ENCODE measurements at places on chromosomes 3 and 15. TPM values are rescaled to one million over a fixed set of nuclear protein-coding genes. Genes with fewer than 3 reads are reported as not detected.

DNA sequence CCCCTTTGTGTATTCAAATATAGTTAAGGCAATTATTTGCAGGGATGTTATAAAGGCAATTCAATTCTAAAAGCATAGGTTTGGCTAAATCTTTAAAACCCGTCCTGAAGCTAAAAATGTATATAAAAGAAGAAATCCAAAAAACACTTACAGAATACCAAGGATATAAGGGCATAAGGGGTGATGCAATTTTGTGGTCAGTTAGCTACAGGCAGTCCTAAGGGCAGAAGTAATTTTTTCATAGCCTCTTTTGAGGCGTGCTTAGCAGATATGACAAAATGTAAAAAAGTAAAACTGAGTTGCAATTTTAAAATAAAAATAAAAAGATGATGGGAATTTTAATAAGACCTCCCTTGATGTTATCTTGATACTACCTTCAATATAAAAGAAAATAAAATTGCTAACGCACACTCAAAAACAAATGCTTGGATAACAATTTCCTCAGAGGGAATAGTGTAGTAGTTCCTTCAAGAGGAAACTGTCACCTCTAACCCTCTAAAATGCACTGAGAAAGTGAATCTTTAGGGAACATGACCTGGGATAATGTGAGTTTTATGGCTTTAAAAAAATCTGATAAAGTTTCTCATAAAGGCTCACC, 104.2 kb downstream of the MYH15 start:
- no peak for DNase-seq

- DNase-seq: no peak
Measured at GRCh38 chr3:44682182-44682896, 30.1 kb upstream of the ZNF502 start.

- no peak for DNase-seq
Measured at GRCh38 chr3:43695443-43695842, 4.7 kb downstream of the ABHD5 start.

- no peak for DNase-seq
Measured at GRCh38 chr3:120168611-120169010, 74.4 kb upstream of the GSK3B start.

GRCh38 chr15:31131853-31132375, 30.4 kb upstream of the TRPM1 start:
- DNase-seq: no peak

DNA sequence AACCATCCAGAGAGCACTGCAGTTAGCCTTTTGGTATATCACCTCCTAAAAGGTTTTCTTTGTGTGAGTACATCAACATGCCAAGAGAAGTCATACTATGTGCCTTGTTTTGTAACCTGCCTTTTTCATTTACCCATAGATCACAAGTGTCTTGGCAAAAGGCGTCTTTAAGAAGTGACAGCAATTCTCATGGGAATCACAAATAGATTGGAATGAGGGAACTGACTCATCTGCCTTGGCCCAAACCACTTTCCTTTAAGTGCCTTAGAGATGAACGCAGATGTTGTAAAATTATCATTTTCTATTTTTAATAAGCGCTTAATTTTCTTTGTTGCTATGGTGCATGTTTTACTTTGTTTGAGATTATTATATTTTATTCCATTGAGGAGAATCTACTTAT, 20.7 kb upstream of the POMGNT2 start:
- no peak for DNase-seq

DNA sequence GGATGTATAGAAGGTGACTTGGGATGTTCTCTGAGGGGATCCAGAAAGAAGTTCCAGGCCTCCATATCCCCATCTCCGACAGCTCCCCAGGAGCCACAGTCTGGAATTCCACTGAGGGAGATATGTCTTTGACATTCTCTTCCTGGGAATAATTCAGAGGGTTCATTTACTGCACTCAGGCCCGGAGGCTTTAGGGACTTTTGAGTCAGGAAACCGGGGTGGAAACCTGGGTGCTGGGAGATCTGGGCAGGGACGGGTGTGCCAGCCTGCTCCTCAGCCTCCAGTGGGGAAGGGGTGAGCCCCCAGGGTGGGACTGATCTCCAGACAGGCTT, 147.7 kb downstream of the SMAD6 start:
- DNase-seq: no peak

- DNase-seq: no peak
Measured at GRCh38 chr3:17356585-17356984, 385.8 kb downstream of the TBC1D5 start.

DNA sequence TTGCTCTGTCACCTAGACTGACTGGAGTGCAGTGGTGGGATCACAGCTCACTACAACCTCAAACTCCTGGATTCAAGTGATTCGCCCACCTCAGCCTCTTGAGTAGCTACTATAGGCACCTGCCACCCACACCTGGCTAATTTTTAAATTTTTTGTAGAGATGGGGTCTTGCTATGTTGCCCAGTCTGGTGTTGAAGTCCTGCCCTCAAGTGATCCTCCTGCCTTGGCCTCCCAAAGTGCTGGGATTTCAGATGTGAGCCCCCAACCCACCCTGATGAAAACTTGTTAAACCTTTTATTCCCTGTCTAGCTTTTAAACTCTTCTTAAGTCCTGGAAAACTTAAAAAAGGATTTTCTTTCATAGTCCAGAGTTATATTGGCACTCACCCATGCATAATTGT, 2.6 kb downstream of the ECT2 start:
- DNase-seq: no peak

- DNase-seq: no peak
Measured at GRCh38 chr15:47794252-47794914, 77.1 kb downstream of the SEMA6D start.

GRCh38 chr3:56192001-56192400, 276.3 kb downstream of the ERC2 start:
- DNase-seq: no peak

DNA sequence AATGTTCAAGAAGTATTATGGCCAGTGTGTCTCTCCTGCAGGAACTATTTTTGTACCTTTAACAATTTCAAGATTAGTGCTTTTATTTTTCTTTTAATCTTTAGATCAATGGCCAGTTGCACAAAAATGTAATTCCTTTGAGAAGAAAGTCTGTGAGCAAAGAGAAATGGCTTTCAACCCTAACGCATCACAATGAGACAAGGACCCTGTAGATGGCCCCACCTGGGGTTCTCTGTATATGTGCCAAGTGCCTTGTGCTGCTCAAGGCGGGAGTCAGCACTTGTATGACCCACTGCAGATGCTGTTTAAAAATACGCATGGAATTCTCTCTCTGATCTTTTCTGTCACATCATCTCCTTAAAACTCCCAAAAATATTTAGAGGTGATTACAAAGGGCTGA, 453.4 kb downstream of the OCA2 start:
- no peak for DNase-seq

DNA sequence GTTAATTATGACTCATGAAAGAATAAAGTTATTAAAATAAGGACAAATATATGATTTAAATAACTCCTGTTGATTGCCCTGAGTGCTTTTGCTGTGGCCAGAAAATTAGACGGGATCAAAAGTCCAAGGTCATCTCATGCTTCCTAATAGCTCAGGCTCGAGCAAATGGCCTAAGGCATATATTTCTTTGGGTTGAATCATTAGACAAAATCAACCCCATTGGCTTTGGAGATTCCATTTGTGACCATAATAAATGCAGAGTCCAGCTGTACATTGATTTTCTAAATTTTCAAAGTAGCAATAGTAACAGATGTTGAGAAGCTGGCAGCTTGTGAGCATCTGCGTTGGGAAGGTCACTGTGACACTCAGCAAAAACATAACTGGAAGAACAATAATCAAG, 464.5 kb upstream of the TGFBR2 start:
- DNase-seq: no peak

GRCh38 chr3:46503200-46503874, 5.6 kb downstream of the RTP3 start:
- no peak for DNase-seq

- peak; percentile 13 for DNase-seq
Measured at GRCh38 chr15:47872869-47873432, 155.6 kb downstream of the SEMA6D start.

DNA sequence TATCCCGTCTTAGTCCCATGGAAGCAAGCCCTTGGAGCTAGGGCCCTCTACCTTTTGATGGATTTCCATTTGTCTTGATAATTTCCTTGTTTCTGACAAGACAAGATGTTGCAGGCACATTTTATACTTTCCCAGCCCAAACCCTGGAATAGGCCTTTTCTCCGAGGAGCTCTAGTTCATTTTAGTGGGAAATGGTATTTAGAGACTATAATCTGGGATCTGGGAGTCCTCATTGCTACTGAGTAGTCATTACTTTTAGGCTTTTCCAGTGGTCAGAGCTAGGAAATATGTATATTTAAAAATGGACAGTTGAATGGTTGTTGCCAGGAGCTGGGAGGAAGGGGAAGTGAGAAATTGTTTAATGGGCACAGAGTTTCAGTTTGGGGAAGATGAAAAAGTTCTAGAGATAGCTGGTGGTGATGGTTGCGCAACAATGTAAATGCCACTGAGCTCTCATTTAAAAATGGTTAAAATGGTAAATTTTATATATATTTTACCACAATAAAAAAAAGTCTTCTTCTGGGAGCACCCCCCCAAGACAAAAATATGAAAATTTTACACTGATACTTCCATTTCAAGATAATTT, 31.6 kb downstream of the MLH1 start:
- no peak for DNase-seq

DNA sequence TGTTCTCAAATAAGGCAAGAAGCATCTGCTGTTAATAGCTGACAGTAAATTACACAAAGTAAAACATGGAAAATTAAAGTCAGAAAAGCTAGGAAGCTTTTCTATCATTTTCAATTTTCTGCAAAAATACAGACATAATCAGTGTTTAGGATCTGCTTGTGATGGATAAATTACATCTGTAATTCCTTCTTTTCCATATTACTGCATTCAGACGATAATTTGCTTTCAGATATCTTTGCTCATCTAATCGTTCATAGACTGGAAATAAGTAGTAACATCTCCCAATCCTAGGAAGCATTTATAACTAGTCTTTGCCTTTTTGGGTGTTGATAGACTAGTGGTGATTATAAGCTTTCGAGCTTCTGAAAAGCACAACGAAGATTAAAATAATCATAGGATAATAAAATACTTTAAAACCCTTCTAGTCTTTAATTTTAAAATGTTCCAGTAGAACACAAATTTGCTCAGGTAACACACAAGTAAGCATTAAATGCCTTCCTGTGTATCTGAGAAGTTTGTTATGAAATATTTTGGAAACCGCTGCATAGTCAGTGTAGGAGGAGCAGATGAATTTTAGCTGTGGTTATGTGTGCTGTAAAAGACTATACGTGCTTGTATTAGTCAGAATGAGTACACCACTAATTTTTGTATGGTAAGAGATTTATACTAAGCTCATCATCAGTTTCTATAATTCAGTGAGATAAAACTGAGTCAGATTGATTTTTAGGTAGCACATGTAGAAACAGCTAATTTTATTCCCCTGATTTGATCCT, 41.0 kb downstream of the MBNL1 start:
- DNase-seq: no peak

DNA sequence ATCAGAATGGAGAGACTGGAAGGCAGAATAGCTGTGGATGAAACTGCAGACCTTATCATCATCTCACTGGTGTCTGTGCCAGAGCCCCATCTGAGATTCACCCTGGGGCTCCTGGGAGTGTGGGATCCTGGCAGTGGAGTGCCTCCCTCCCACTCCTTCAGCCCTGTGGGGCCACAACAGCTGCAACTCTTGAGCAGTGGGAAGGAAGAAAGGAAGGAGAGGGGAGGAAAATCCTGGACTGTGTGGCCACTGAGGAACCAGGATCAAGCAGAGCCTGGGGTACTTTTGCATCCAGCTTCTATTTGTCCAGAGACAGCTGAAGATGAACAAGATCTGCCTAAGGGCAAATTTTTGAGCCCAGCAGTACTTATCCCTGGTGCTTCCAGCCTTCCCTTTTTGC, 13.1 kb upstream of the ALDH1A2 start:
- DNase-seq: no peak

DNA sequence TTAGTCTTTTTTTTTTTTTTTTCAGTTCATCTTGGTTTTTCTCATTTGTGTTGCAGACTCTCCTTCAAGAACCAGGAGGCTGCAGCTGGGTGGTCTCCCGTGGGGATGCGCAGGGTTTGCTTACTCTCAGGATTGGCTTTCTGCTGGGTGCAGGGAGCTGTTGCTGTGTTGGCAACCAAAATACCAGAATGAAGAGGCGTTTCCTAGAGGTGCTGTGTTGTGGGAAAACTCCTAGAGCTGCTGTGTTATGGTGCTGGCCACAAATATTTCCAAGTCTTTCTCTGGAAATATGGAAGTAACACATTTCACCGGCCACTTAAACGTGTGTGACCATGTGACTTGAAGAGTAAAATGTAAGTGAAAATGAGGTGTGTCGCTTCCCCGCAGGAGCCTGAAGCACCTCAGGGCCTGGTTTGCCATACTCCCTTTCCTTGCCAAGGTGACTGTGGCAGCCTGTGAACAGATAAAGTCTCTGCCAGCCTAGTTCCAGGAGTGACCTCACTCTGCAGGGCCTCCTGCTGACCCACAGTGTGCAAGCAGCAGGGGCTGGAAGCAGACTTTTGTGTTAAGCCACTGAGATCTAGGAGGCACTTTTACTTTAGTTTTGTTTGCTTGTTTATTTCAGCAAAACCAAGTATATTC, 258.9 kb downstream of the ADAMTS17 start:
- DNase-seq: no peak

- no peak for DNase-seq
Measured at GRCh38 chr3:47425959-47426358, 45.1 kb downstream of the PTPN23 start.

GRCh38 chr3:20091331-20092047, 51.2 kb downstream of the KAT2B start:
- DNase-seq: no peak

GRCh38 chr3:16825617-16826204, 59.0 kb upstream of the PLCL2 start:
- no peak for DNase-seq

DNA sequence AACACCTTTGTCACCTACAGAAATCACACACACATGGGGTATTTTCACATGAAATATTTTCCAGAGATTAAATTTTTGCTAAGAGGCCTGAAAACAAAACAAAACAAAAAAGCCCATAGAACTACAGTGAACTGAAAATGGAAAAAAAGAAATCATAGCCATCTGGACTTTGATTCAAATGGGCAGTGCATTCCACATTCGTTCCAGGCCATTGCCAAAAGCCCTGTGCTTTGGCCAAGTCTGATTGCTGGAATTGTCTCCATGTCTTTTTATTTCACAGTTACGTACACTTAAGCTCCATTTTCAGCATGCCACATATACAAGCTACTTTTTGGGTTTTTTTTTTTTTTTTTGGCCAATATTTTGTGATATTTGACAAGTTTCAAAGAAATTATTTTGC, 47.1 kb downstream of the TFG start:
- DNase-seq: peak; percentile 28

- no peak for DNase-seq
Measured at GRCh38 chr15:61527836-61528580, 298.9 kb upstream of the RORA start.

GRCh38 chr3:63992516-63993209, 30.6 kb downstream of the PSMD6 start:
- no peak for DNase-seq

ZBTB47 gene
- total RNA-seq: 41.2 TPM

CLRN1 gene
- not detected for total RNA-seq

GJD2 gene
- 0.20 TPM for total RNA-seq

SI gene
- 0.03 TPM for total RNA-seq

GOLGA8G gene
- total RNA-seq: not detected

COPS2 gene
- 67.8 TPM for total RNA-seq

RPS27L gene
- total RNA-seq: 179 TPM

TMIE gene
- total RNA-seq: 0.29 TPM

CFAP100 gene
- total RNA-seq: 0.40 TPM

MKRN2 gene
- total RNA-seq: 24.5 TPM

ALS2CL gene
- total RNA-seq: 43.8 TPM

GASK1A gene
- 19.2 TPM for total RNA-seq

GATM gene
- 136 TPM for total RNA-seq

SLC7A14 gene
- 0.32 TPM for total RNA-seq
